ENCODE measurements at places on chromosomes 13 and 19.

DNA sequence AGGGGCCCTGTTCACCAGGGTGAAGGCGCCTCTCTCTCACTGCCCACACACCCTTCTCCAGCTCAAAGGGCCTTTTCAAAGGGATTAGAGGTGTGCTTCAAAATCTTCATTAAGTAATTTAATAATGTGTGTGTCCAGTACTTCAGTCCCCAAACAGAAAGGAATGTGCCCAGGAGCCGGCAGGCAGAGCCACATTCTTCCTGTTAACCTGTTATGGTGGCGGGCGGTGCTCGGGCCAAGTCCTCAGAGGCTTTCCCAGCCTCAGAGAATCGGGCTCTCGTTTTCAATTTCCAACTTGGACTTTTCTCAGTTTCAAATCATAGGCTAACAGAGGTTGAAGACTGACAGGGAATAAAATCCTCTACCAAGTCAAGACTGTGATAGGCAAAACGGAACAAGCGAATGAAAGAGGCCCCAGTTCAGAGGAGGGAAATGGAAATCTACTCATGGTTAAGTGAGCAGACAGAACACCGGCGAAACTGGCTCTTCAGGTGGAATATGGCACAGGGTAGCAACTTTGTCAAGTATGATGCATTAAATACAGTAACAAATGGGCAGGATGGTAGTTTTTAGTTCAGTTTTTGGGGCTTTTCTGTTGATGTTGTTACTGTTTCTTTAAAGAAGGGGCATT is 68.6 kb downstream of the FOXO1 start:
- DNase-seq, result no peak

GRCh38 chr13:110338441-110339101 is 31.5 kb downstream of the COL4A2 start:
- no peak for DNase-seq

DNA sequence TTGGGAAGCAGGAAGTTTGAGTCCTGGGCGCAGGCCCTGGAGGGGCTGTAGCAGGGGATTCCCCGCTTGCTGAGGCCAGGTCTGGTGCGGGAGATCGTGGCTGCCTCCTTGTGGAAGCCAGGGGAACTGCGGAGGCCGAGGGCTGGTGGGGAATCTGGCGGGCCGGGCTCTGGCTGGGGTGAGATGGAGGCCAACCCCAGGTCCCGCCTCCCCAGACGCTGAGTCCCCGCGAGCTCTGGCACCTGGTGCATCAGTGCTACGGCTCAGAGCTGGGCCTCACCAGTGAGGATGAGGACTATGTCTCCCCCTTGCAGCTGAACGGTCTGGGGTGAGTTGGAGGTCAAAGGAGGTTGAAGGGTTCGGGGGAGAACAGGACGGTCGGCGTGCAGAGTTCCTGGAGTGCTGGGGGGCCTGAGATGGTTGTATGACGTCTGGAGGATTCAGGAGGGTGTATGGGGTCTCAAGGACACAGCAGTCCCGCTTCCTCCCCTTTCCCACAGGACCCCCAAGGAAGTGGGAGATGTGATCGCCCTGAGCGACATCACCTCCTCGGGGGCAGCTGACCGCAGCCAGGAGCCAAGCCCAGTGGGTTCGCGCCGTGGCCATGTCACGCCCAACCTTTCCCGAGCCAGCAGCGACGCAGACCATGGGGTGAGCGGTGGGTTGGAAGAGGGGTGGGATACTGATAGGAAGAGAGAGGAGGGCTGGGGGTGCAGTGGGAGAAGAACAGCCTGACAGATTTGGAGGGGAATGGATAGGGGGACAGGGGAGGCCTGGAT is 13.1 kb downstream of the GRAMD1A start:
- DNase-seq, result no peak

GRCh38 chr19:16612636-16613035 is 15.4 kb downstream of the MED26 start:
- no peak for DNase-seq

- DNase-seq, result peak; percentile 59
Observed at GRCh38 chr13:20714563-20715329, 11.2 kb downstream of the IL17D start.

GRCh38 chr19:35629332-35629633 is 447 bp downstream of the RBM42 start:
- no peak for DNase-seq

DNA sequence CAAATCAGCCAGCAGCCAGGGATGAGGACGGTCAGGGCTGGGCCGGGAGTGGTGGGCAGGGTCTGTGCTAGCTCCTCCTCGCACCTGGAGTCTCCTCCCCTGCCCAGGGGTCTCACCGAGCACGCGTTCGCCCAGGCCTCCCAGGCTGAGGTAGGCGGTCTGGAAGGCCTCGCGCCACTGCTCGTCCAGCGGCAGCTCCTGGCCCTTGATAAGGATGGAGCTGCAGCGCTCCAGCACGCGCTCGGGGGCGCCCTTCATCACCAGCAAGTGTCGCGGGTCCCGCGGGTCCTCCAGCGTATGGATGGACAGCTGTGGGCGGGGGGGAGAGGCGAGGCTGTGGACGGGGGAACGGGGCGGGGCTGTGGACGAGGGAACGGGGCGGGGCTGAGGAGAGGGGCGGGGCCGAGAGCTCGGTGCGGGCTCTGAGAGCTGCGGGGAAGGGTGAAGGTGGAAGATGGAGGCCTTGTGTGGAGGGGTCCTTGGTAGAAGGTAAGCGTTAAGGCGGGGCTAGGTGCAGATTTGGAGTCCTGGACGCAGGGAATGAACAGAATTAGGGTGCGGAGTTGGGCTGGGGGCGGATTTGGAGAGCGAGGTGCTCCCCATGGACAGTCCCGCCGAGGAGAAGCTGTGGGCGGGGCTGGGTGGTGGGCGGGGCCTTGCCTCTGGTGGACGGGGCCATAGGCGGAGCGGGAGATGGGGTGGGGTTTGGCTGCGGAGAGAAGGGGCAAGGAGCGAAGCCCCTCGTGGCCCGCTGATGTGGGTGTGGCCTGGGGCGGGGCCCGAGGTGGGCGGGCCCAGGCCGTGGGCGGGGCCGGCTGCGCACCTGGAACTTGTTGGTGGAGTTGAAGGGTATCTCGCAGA is 5.7 kb downstream of the ATP4A start:
- DNase-seq, result no peak

DNA sequence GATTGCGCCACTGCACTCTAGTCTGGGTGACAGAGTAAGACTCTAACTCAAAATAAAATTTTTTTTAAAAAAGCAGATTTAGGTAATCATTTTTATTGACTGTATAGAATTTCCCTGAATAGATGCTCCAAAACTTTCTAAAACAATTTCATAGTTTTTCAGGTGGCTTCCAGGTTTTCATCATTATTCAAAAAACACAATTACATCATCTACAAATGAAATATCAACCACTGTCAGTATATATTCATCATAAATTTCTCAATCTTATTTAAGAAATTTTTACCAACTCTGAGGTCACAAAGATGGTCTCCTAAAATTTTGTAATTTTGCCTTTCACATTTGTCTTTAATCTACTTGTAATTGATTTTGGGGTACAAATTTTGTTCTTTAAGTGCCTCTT is 48.1 kb downstream of the ZC3H13 start:
- no peak for DNase-seq

GRCh38 chr19:47492571-47493377 is 8.8 kb upstream of the KPTN start:
- DNase-seq, result no peak

DNA sequence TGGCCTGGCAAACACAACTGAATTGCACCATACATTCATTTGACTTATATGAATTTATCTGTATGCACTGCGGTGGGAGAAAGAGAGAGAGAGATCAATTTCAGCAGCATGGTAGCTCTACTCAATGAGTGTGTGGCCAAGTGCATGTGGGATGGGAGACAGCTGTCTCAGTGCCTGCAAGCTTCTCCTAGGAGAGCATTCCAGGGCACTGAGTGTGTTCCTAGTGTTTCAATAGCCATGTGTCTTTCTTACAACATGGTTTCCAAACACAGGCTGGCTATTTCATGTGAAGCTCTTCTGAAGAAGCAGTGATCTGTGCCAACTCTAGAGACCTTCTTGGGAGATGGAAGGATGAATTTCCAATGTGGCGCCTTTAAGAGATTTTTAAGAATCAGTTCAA is 43.5 kb downstream of the NEK5 start:
- DNase-seq, result peak; percentile 18

GRCh38 chr13:32261567-32261966 is 53.6 kb downstream of the ZAR1L start:
- DNase-seq, result peak; percentile 37

DNA sequence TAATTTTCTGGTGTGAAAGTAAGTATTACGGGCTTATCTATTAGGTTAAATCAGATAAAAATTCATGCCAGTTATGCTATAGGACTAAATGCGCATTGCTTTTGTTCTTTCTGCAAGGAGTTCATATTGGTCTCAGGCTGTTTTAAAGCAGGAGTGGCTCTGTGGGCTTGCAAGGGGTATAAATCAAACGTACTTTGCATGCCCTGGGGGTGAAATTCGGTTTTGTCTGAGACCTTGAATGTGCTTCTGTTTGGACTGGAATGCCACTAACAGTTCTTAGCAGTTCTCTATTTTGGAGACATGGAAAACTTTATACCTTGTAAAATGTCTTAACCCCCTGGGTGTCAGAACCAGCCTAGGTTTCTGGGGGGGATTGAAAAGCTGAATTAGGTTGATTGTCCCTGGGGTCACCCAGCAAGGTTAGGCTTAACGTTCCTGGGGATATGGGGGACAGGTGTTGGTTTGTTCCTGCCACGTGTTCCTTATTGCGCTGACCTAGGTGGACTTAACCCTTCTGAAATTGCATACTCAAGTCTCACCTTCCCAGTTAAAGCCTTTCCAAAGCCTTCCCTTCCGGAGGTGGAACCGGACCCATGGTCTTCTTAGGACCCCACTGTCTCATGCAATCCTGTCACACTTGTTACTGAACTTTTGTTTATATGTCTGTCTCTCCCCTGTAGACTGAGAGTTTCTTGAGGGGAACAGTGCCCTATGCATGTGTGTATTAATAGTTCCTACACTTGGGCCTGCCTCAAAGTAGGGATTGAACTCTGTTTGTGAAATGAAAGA is 182.2 kb downstream of the LMO7 start:
- no peak for DNase-seq

- DNase-seq, result no peak
Observed at GRCh38 chr19:17805427-17805826, 10.5 kb downstream of the B3GNT3 start.

DNA sequence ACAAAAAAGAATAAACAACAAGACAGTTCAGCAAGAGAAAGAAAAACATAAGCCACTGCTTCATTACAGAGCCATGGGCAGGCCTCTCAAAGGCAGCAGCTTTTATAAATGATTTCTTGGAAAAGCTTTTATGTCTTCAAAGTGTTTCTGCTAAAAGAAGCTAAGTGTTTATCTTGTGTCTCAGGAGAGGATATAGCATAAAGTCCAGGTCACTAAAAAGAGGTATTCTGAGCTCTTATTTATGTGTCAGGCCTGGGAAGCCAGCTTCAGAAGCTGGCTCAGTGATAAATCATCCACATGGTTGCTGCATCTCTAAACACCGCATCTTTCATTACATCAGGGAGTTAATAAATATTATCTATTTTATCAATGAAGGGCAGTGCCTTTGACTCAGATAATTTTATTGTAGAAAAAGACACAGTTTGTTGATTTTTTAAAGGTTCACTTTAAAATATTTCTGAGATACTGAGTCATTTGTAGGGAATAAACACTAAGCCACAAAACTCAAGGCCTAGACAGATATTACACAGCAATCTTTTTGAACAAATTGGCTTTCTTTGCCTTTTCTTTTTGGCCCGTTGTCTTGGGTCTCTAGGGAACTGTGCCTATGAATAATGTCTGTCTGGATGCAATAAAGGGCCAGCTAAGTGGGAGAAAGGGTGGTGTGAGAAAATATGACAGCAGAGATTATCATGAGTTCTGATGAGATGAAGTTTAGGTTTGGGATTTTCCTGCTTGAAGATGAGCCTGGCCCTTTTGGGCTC is 1086.6 kb downstream of the UQCRFS1 start:
- no peak for DNase-seq

- DNase-seq, result no peak
Observed at GRCh38 chr19:13652810-13653590, 111.3 kb upstream of the MRI1 start.

GRCh38 chr13:39655041-39655568 is 357 bp upstream of the COG6 start:
- no peak for DNase-seq

DNA sequence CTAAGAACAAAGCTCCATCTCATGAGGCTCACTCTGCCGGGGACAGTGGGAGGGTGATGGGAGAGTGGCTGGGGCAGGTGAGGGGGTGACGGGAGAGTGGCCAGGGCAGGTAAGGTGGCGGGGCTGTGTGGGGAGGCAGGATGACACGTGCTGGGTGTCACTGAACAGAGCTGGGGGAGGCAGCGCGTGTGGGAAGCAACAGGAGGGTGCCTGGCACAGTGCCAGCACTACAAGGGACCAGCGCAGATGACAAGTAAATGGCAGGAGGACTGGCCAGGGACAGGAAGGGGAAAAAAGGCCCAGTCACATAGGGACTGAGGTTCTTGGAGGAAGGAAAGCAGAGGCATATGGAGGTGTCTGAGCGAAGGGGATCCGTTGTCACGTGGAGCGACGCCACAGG is 129.9 kb downstream of the RNF17 start:
- DNase-seq, result no peak

DNA sequence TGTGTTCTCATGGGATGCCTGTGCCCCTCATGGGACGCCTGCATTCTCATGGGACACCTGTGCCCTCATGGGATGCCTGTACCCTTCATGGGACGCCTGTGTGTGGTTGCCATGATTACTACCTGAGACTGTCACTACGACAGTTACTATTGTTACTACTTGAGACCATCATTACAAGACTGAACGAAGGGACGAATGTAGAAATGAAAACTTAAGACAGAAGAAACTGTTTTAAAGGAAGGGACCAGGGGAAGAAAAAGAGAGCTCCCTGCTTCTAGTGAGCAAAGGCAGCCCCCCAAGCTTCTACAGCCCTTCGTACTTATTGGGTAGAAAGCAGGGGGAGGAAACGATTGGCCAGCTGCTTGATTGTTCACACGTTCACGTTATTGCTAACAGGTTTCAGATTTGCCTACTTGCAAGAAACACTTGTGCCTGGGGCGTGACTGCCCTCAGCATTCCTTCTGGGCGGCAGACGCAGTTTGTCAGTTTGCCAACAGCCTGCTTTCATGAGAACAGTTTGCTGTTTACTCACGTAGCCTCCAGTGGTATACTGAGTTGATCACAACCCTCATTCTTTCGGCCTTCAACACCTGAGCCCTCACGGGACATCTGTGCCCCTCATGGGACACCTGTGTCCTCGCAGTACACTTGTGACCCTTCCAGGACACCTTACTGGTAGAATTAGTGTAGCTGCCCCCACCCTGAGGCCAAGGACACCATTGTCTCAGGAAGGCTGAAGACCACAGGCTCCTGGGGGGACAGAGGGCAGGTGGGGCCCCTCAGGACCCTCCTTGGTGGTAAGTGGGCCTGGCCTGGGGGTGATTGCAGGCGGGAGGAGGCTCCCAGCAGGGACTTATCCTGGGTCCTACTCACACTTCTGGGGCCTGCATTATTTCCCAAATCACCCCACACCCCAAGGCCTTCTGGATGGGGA is 2.5 kb upstream of the S1PR4 start:
- DNase-seq, result peak; percentile 29

- peak; percentile 32 for DNase-seq
Observed at GRCh38 chr13:76822698-76823267, 63.4 kb downstream of the KCTD12 start.

GRCh38 chr13:64662887-64663593 is 2567.1 kb downstream of the PCDH9 start:
- DNase-seq, result no peak

GRCh38 chr19:6540918-6541689 is 10.3 kb downstream of the TNFSF9 start:
- DNase-seq, result no peak

GRCh38 chr13:104962411-104962810 is 1573.1 kb downstream of the EFNB2 start:
- DNase-seq, result no peak

Data from fibroblast of skin of left quadriceps (primary cell).